HS-27A (cell line): ENCODE measurements at places on chromosomes 16 and 17.

- DNase-seq = peak; percentile 45
These were observed 45.3 kb downstream of the DDX19A start for GRCh38 chr16:70391881-70392481.

DNA sequence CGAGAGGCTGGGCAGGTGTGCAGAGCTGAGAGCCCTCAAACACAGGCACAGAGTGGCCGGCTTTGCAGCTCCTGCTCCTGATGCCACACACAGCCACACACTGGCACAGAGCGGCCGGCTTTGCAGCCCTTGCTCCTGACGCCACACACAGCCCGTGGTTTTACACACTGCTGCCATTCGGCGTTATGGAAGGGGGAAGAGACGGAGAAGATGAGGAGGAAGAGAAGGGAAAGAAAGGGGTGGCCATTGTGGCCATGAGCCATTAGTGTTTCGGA, 26.8 kb downstream of the WSCD1 start:
- DNase-seq = no peak

DNA sequence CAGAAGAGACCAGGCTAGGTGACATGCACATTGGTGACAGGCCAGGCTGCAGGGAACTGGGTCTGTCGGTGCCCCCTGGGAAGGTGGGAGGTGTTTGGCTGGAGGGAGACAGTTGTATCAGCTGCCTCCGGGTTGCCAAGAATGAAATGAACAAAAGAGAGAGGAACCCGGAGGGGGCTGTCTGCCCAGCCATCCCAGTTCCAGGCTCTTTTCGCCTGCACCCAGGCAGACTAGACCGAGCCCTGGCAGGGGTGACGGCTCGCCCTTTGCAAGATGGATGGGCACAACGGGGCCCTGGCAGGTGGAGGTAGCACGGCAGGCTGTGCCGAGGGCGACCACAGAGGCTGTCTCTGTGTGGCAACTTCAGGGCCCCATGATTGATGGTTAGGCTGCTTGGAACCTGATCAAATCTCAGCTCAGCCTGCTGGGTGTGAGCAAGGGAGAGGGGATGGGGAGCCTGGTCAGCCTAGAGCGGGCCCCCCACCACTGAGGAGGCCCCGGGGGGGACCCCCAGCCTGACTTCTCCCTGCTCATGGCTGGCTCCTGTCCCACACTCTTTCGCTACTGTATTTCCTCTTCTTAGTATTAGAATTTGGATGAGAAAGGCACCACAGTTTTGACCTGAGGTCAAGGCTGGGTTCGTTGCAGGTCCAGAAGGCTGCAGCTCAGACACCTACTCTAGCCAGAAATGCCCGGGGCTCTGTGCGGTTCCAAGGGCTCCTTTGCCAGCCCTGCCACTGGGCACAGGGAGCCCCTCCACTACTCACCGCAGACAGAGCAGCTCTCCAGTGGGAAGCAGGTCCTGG, 118.9 kb upstream of the CHMP6 start:
- DNase-seq = no peak

DNA sequence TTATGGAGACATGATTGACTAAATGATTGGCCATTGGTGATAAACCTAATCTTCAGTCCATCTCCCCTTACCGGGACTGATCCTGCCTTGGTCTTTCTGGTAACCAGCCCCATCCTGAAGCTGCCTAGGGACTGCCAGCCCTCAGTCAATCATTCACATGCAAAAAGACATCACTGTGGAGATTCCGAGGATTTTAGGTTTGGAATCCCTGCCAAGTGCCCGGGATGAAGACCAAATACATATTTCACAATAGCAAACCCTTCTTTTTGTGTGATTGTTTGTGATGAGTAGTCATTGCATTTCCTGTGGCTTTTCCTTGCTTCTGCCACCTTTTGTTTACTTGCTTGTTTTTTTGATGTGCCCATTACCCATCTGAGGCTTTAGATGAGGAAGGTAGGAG, 44.0 kb downstream of the EPN2 start:
- DNase-seq = no peak

- no peak for DNase-seq
These were observed 1.4 kb upstream of the AOC3 start for GRCh38 chr17:42849451-42850181.

DNA sequence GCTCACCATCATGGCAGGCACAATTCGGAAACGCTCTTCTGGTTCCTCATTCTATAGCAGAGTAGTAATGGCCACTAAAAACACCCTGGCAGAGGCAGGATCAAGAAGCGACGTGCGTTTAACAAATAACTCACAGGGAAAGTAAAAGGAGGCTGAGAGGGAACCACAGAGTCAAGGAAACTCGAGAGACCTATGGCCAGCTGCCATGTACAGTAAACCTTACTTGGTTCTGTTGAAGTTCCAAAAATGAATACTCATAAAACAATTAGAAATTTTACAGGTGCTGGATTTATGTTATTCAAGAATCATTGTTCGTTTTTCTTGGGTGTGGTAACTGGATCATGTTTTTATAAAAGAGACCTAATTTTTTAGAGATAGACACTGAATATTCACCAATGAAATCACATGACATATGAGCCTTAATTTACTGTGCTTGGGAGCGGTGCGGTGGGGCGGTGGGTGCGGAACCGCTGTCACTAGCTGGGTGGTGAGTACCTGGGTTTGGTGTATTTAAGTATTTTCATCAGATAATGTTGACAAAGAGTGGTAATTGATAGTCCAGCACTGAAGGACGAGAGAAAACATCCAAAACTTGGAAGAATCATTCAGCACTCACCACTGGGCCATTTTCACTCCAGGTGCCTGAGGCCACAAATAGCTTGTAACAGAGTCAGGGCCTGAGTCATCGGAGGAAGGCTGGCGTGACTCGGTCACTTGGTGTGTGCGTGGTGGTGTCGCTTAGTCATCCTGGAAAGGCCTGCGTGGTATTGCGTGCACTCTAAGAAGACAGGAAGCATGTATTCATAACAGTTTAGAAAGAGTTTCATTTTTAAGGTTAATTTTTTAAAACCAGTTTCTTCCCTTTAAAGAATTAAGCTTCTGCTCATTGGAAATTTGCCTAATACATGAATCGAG, 135.4 kb upstream of the CHMP6 start:
- DNase-seq = peak; percentile 76

DNA sequence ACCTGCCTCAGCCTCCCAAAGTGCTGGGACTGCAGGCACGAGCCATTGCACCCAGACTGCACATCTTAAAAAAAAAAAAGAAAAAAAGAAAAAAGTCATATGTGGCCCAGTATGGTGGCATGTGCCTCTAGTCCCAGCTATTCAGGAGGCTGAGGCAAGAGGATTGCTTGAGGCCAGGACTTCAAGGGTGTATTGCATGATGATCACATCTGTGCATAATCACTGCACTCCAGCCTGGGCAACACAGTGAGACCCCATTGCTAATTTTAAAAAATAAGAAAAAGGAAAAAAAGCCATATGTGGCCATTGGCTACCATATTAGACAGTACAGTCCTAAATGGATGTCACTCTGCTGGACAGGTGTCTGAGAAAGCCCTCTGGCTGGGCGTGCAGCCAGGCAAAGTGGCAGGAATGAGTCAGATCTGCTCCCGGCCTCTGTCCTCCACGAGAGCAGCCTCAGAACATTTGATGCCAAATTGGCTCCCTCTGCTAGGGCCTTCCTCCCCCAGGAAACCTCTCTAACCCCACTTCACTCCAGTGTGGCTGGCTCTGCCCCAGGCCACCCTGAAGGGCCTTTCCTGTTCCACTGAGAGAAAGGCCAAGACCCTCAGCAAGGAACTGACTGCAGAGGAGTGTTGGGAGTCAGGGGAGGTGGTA, 14.7 kb downstream of the CA7 start:
- DNase-seq = no peak

- DNase-seq = no peak
These were observed 7.6 kb downstream of the MRM1 start for GRCh38 chr17:36608794-36609497.

DNA sequence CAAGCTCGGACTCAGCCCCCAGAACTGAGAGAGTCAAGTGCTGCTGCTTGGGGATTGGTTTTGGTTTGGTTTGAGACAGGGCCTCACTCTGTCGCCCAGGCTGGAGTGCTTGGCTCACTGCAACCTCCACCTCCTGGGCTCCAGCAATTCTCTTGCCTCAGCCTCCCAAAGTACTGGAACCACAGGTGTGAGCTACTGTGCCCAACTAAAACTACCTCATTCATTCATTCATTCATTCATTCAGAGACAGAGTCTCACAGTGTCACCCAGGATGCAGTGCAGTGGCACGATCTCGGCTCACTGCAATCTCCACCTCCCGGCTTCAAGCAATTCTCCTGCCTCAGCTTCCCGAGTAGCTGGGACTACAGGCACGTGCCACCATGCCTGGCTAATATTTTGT, 24.7 kb downstream of the UNKL start:
- DNase-seq = no peak

DNA sequence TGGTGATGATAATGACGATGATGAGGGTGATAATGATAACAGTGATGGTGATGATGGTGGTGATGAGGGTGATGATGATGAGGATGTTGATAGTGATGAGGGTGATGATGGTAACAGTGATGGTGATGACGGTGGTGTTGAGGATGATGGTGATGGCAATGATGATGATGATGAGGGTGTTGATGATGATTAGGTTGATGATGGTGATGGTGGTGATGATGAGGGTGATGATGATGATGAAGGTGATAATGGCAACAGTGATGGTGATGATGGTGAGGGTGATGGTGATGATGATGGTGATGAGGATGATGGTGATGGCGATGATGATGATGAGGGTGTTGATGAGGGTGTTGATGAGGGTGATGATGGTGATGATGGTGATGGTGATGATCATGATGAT, 93.8 kb upstream of the ZNF469 start:
- no peak for DNase-seq

DNA sequence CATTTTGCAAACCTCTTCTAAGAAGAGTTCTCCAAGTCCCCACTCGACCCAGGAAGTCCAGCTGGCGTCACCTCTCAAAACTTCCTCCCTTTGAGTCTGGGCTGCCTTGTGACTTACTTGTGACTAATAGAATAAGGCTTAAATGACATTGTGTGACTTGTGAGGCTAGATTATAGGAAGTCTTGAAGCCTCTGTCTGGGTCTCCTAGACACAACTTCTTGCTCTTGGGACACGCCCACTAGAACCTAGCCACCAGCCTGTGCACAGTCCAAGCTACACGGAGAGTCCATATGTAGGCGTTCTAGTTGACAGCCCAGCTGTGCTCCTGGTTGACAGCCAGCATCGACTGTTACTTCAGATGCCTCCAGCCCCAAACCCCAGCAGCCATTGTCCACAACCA, 66.7 kb upstream of the TANC2 start:
- no peak for DNase-seq

DNA sequence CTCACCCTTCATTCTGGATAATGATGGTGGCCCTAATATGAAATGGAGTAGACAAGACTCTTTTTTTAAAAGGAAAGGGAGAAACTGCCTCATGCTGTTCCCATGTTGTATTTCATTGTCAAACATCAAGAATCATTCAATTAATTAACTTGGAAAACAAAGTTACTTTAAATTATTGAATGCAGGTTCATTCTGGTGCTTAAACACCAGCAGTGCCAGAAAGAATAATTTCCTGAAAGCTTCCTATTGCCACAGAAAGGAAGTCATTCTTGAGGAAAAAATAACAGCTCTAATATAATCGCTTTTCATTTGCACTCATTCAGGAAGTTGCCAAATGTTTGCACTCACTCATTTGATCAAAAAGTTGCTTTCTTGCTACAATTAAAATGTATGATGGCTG, 497.1 kb upstream of the CDH11 start:
- DNase-seq = no peak

DNA sequence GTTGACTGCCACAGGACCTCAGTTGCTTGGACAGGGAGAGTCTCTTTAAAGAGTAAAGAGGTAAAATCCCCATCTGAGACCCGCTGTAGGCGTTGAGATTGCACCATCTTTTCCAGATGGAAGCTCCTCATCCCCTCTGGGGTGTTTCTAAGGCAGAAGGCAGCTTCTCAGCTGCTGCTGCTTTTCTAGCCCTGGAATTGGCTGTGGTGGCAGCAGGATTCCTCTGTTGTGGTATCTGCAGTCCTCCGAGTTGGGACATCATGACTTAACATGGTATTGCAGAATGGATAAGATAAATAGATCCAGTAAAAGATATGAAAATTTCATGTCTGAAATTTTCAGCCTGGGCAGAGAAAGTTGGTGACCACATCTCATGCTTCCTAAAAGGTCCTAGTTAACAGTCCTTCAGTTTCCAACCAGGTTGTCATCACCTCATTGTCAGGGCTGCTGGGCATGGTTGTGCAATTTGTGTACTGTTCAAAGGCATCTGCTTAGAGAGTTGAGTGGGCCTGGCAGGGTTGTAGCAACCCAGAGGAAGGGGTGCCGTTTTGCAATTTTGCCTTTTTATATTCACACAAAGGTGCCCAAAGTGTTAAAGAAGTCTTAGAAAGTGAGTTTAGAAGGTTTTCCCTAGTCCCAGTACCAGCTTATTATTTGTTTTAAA, 150.4 kb downstream of the SPECC1 start:
- DNase-seq = no peak

- DNase-seq = no peak
These were observed 8.2 kb downstream of the NMRAL1 start for GRCh38 chr16:4465977-4466779.

GRCh38 chr17:65787503-65787902, 226.1 kb upstream of the AXIN2 start:
- DNase-seq = no peak

DNA sequence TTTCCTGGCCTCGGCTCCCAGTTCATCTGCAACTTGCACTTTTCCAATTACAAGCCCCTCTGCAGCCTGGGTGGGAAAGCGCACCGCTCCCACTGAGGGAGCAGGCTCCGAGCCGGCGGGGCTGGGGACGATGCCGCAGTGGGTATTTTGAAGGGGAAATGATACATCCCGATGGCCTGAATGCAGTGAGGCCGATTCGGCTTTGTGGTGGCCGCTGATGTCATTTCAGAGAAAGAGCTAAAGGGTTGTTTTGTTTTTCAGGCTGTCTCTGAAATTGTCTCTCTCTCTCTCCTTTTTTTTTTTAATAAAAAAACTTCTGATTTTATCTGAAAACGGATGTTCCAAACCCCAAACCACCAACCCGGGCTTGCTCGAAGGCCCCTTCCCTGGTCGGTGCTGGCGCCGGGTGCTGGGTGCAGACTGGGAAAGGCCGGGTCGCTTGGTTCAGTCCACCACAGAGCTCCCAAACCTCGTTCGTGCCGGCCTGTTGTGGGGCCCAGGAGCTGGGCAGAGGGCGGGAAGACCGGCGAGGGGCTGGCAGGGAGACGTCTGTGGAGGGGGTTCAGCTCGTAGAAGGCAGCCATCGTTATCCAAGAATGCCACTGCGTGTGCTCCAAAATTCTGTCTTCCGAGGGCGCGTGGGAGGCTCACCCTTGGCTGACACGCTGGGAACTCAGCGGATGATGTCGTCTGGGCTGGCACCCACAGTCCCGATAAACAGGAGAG, 102.8 kb downstream of the FOXL1 start:
- DNase-seq = peak; percentile 43

GRCh38 chr16:74732707-74733350, 32.2 kb upstream of the MLKL start:
- no peak for DNase-seq

GRCh38 chr16:77393955-77394354, 40.9 kb downstream of the ADAMTS18 start:
- DNase-seq = no peak

- DNase-seq = peak; percentile 42
These were observed 426.0 kb upstream of the CDH11 start for GRCh38 chr16:65547772-65548446.
